ENCODE measurements at places on chromosomes 3 and 15.

- no peak for DNase-seq
Observed at GRCh38 chr3:46356276-46356675, 2.4 kb downstream of the CCR2 start.

GRCh38 chr3:188899881-188900280, 271.9 kb upstream of the TPRG1 start:
- DNase-seq: no peak

GRCh38 chr3:48595075-48595525, at the start of gene COL7A1:
Gene COL7A1, minus strand, starts transcription at chr3:48595329. Its CDS starts 170 bp downstream, at chr3:48595159.
- no peak for DNase-seq

- DNase-seq: no peak
Observed at GRCh38 chr3:27290760-27291159, 78.4 kb downstream of the NEK10 start.

All from mucosa of gallbladder (tissue), 1 donor.